GM12878 (cell line): ENCODE measurements at places on chromosomes 1 and 21. TPM values are rescaled to one million over a fixed set of nuclear protein-coding genes. Genes with fewer than 3 reads are reported as not detected.

The TRIM67 gene
- not detected in 2 replicates for total RNA-seq

- no peaks in the 10 kb centered on the region for H3K27me3 ChIP-seq
- no peak overlapping the region for H3K4me3 ChIP-seq
- no peak overlapping the region for H3K27ac ChIP-seq
- DNase-seq = no peak
These were observed 5.0 kb upstream of the KIAA0040 start for GRCh38 chr1:175197531-175197930.

DNA sequence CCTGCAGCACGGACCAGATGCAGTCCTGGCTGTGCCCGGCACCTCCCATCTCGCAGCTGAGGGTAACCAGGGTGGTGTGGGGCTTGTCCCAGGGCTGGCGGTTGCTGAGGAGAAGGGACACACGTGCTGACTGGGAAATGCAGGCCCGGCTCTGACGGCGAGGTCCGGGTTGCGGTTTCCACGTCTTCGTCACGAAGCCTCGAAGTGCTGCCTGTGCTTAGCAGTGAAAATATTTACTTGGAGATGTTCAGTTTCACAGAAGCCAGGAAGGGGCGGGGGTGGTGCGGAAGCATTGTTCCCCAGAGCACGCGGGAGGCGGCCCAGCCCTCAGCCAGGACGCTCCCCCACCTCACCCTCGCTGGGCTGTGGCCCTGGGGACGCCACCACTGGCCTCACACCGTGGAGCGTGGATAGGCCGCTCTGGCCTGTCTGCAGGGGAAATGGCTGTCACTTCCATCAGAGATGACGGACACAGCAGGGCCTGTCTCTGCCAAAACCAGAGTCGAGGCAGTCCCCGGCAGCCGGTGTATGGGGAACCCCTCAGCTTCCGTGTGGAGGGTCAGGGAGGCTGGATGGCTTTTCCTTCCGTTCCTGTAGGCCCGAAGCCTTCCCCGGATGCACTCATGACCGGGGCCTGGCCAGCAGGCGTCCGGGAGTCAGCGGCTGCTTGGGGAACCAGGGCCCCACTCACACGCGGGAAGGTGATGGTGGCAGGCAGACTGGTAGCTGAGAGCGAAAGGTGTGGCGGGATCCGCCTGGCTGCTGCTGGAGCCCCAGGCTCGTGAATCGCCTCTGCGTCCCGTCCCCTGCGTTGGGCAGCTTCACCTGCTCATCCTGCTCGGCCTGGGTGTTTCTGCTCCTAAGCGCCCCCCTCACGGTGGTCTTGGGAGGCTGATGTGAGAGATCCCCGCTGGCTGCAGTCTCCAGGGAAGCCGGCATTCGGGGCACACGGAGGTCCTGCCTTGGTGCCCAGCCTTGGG, 14.7 kb upstream of the POFUT2 start:
- no peaks in the 10 kb centered on the region for H3K4me1 ChIP-seq
- H3K27ac ChIP-seq = no peak overlapping the region
- H3K4me3 ChIP-seq = no peak overlapping the region
- no peaks in the 10 kb centered on the region for H3K36me3 ChIP-seq
- H3K27me3 ChIP-seq = no peaks in the 10 kb centered on the region

DNA sequence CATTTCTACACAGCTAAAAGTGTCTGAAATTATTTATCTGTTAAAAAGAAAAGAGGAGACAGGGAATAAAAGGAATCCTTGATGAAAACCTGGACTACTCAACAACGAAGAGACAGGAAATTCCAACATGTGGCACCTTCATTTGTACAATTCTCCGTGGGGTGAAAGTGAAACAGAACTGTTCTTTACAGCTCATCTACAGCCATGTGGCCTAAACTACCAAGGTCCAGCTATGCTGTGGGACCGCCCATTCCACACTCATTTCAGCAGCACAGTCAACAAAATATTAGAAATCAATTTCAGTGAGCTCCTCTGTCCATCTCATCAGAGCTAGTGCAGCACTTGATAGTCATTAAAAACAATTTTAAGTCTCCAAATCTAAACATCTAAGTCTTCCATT, 44.0 kb downstream of the UBR4 start:
- H3K4me1 ChIP-seq = peaks cover 37% of the 10 kb centered on the region
- H3K4me3 ChIP-seq = no peak overlapping the region
- DNase-seq = no peak
- H3K27me3 ChIP-seq = no peaks in the 10 kb centered on the region
- peaks cover 21% of the 10 kb centered on the region for H3K36me3 ChIP-seq
